ENCODE measurements at places on chromosomes 6 and 20. TPM values are rescaled to one million over a fixed set of nuclear protein-coding genes. Genes with fewer than 3 reads are reported as not detected.

- no peak for DNase-seq
Observed at GRCh38 chr6:69953491-69953890, 87.1 kb downstream of the COL19A1 start.

The TREM2 gene
- 6.8 TPM for total RNA-seq

DNA sequence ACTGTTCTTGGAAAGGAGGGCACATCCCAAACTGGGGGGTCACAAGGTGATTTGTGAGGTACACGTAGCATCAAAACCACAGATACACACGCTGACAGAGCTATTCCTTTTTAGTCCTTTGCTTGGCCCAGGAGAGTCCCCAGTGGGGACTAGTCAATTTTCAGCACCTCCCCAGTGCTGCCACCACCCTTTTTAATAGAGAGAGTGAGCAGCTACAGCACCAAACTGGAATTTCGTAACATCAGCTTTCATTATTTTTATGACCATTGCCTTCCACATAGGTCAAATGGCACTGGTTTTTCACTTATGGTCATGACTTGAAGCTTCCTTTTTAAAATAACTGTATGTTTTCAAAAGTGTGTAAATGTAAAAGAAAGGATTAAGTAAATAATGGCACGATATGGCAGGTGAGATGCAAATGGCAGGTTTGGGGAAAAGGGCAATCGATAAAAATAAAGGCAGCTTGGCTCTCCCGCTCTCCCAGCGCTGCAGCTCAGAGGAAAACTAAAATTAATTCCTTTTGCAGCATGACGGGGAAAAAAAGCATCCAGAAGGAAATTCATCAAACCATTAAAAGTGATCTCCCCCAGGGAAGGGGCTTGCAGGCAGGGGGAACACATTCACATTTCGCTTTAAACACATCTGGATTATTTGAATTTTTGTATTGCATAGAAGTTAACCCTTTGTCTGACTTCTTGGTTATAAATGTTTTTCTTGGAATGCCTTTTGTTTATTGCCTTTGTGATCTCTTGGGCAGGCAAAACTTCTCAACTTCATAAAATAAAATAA is 95.2 kb downstream of the ANKRD60 start:
- DNase-seq = no peak

The PROKR2 gene
- not detected for total RNA-seq

DNA sequence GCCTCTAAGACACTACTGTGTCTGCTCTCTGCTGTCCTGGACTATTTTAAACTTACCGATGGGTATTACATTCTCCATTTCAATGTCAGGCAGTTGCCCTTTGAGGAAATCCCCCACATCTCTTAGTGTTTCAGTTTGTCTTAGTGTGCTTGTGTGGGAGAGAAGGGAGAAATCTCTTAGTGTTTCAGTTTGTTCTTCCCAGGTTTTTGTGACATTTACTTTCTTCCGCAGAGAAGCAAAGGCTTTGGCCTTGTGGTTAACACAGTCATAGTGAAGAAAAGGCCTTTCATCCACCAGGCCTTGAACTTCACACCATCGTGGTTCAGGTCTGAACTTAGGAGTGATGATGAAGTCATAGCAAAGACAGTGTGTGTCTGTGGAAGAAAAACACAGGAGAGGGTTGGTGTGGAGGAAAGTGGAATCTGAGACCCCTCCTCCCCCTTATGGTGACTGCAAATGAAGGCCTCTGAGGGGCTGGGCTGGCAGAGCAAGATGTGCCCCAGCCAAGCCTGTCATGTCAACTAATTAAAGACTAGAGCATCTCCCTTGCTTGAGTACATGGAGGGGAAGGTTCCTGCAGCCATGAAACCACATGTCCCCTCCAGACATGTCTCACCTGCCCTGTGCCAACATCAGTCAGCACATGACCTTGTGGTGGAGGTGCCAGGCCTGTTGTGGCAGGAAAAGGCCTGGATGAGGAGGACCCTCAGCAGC is 23.9 kb downstream of the RAET1L start:
- no peak for DNase-seq

The SRSF3 gene
- total RNA-seq = 206 TPM

DNA sequence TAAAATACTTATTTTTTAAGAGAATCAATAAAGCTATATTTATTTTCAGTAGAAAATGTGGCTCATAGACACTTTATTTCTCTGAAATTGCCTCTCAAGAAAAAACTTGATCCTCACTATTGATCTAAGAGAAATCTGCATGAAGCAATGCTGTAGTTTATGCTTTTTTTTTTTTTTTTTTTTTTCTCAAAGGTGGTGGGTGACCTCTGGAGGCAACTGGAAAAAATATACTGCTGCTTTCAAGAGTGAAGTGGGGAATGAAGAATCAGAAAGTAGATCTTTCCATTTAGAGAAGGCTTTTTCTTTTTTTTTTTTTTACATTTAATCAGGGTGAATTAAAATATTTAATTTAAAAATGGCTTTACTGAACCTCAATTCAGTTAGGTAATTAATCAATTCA is 169.3 kb downstream of the SLC16A10 start:
- DNase-seq = no peak

The ENPP5 gene
- 2.0 TPM for total RNA-seq

The RAET1L gene
- total RNA-seq = not detected

The EYS gene
- total RNA-seq = 0.25 TPM

GRCh38 chr20:49171909-49172308 is 16.2 kb downstream of the STAU1 start:
- DNase-seq = no peak

GRCh38 chr6:2877057-2877882 is 25.8 kb downstream of the SERPINB9 start:
- DNase-seq = no peak

DNA sequence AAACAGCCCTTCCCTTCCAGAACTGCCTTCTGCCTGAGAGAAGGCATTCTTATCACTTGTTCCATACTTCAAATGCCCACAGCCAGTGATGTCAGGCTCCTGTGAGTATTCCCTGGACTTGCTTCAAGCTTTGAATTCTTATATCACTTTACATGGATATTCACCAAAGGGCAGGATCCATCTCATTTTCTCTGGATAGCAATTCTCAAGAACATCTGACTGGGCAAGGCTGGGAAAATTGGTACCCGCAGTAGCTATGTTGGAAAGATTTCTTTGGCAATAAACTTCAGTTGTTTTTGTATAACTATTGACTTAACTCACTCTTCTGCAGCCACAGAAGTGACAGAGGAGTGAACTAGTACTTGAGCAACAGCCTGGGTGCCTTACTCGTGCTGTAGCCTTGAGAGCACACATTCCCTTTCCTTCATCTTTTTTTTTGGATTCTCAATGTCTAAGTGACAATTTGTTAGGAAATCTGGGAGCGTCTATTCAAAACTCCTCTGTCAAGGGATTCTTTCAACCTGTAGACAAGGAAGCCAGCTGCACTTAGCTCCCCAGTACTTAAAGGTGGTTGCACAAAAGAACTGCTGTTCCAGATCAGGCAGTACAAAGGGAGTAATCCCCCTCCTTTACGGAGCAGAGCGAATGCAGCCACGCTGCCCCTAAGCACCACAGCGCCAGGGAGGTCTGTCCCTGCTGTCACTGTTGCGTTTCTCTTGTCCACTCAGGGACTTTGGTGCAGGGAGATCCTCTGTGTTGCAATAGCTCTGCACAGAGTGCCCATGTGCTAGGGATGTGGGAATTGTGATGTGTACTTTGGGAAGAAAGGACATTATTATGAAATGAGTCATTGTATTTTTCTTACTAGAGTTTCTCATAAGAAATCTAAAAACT is 69.6 kb downstream of the JAG1 start:
- no peak for DNase-seq

DNA sequence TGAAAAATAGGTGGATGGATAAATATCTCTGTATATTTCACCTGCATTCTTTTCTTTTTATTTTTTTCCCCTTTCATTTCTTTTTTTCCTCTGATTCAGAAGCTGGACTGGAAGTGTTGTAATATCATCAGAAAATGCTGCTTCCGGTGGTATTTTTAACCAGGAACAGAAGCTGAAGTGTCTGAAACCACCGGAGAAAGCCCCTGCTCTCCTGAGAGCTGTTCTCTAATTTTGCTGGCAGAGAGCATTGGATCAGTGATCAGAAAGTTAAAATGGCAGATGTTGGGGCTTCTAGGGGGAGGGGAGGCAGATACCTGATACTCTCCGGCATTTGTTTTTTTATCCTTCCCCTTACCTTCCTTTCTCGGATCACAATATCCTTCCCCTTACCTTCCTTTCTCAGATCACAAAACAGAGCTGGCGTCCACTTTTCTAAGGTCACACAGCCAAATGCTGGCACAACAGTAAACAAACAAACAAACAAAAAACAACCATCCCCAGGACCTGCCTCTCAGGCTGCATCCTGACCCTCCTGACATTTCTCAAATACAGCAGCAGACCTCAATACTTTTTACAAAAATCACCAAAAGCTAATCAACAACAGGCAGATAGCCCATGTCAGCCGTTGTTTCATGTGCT is 143.2 kb upstream of the ZNF217 start:
- DNase-seq = no peak

The GJA10 gene
- total RNA-seq = not detected

The RIMS4 gene
- total RNA-seq = 0.65 TPM

DNA sequence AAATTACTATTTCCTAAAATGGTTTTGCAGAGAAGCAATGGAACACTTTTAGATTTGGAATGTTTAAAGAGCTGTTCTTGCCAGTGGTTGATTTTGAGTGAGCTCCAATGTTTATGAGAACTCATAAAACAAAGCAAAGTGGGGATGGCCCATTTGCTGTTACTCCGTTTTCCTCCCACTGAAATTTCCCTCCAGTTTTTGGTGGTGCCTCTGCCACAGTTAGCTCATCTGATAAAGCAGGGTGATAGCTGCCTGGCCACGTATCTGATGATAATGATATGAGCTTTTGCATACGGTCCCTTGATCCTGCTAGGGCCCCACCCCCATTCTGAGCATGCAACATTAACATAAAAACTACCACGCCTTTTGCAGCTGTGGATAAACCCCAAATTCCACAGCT is 10.4 kb downstream of the CD83 start:
- no peak for DNase-seq

GRCh38 chr20:22762576-22763256 is 178.3 kb upstream of the FOXA2 start:
- DNase-seq = no peak

The CCN6 gene
- total RNA-seq = not detected

- DNase-seq = no peak
Observed at GRCh38 chr20:13552061-13552460, 86.7 kb downstream of the TASP1 start.

DNA sequence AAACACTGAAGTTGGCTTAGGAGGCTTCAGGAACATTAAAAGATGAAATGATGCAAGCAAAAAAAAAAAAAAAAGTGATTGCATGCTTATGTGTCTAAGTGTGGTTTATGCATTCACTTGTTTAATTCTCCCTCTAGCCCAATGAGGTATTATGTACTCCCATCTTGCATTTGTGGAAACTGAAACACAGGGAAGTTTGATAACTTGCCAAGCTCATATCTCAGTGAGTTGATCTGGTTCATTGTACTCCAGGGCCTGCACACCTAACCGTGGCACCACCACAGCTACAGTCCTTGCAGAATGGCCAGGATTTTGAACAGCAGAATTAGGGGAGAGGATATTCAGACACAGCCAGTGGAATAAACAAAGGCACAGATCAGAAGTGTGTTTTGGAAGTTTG is 251.2 kb downstream of the TBC1D7 start:
- no peak for DNase-seq

The LAMA2 gene
- total RNA-seq = 189 TPM

GRCh38 chr6:25788305-25788922 is 33.9 kb downstream of the SLC17A4 start:
- no peak for DNase-seq

The TGM3 gene
- total RNA-seq = not detected

DNA sequence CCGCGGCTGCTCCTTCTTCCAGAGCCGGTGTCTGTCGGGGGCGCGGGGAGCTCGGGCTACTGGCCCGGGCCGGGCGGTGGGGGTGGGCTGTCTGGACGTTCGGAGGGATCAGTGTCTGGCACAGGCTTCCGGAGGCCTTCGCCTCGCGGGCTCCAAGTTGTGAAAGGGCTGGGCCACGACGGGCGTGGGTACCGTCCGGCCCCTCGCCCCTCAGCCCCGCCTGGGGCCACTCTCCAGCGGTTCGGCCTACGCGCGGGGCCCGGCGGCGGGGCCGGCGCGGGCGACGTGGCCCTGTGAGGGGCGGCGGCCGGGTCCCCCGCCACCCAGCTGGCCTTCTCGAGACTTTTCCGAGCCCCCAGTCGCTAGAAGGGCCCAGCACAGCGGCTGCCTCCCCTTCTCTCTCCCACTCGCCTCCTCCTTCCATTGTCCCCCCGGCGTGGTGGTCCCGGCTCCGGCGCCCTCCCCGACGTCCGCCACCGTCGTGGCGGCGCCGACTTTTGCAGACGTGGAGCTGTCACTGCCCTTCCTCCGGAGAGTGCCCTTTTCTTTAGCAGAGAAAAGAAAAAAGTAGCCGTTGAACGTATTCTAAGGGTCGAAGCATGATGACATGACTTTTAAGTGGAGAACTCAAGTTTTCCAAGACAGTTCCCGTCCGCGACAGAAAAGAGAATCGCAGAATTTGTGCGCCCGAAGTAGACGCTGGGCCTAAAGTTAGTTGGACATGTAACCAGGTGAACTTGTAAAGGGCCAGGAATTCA is 571 bp downstream of the ITCH start:
- DNase-seq = no peak

DNA sequence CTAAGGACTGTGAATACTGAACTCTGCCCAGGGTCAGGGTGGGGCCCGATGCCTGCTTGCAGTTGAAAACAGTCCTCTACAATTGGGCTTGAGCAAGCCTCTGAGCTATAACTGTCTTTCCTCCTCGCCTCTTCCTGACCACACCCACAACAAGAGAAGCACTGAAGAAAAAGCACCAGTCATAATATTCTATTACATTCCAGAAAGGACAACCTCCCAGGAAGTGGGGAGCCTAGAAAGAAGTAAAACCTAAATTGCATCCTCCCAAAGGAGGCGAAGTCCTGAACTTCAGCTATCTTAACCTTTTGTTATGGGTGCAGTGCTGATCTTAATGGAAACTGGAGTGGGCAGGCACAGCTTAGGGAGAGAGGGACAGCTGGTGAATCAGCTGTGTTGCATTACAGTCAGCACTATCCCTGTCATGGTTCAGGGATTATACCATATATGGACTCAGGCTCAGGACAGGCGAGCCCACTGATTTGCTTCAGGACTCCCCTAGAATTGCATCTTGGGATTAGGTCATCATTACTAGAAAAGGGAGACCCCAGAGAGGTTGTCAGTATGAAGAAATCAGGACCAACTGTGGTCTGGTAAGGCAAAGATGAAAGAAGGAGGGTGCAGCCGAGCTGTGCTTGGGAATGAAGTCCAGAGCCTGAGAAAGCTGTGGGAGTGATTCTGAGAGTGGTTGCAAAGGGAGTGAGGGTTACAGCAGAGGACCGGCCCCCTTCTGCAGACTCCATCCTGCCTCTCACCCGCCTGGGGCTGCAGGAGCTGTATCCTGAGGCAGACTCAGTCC is 18.3 kb upstream of the TRAM2 start:
- no peak for DNase-seq

- no peak for DNase-seq
Observed at GRCh38 chr6:152348116-152348515, 289.0 kb downstream of the SYNE1 start.

GRCh38 chr6:126245077-126245476 is 94.8 kb upstream of the CENPW start:
- no peak for DNase-seq
